Astrocyte (in vitro differentiated cells and primary cell): ENCODE measurements at places on chromosomes 11 and 22. TPM values are rescaled to one million over a fixed set of nuclear protein-coding genes. Genes with fewer than 3 reads are reported as not detected.

CALCA gene
- not detected in 2 replicates for total RNA-seq

CCDC81 gene
- total RNA-seq: 4.3 and 4.5 TPM in 2 replicates

SGSM1 gene
- 0.05 TPM in 1 of 2 replicates, not detected in the other for total RNA-seq

HOATZ gene
- 0.43 TPM in 2 replicates for total RNA-seq

GRCh38 chr11:19557720-19558140 is 154.9 kb upstream of the NAV2 start:
- H3K27me3 ChIP-seq: peaks cover 19% of the 10 kb centered on the region
- H3K36me3 ChIP-seq: no peaks in the 10 kb centered on the region
- H3K27ac ChIP-seq: no peak overlapping the region

GRCh38 chr11:27209562-27210005 is 153.4 kb downstream of the CCDC34 start:
- no peak overlapping the region for H3K4me3 ChIP-seq
- no peaks in the 10 kb centered on the region for H3K27me3 ChIP-seq
- peak; percentile 100 for DNase-seq
- peak overlapping the region; percentile 88 for H3K27ac ChIP-seq
- H3K36me3 ChIP-seq: no peaks in the 10 kb centered on the region

- H3K27me3 ChIP-seq: no peaks in the 10 kb centered on the region
- peak; percentile 42 for DNase-seq
- peak overlapping the region; percentile 95 for H3K4me3 ChIP-seq
Measured at GRCh38 chr11:57763568-57763967, 2.0 kb downstream of the CTNND1 start.

DNA sequence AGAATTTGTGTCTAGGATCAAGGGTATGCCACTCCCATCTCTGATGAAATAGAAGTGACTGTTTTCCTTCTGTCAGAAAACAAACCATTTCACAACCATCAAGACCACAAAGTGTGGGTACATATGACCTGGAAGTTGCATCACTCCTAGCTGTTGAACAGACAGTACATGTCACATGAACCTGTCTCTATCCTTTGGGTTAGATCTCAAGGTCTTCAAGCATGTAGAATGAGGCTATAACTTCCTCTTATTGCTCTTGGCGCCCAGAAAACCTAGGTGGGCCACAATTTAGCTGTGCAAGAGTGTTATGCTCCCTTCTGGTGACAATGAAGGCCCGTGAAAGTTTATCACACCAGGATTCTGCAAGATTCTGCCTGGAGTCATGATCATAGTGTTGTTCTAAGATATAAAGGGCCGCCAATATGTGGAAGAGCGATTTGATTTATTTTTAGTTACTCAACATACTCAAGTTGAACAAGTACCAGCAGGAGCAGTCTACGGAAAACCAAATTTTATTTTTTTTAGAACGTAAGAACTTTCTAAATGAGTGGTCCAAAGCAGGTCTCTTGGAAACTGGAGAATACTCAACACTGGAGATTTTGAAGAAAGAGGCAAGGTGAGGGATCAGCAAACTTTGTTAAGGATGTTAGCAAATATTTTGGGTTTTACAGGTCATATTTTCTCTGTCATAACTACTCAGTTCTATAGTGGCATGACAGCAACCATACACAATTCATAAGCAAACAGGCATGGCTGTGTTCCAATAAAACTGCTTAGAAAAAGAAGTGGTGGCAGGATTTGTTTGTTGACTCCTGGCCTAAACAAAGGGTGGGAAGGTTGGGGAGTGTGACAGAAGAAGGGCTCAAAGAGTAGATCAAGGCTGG is 101.8 kb downstream of the USP35 start:
- no peak for DNase-seq
- no peaks in the 10 kb centered on the region for H3K4me1 ChIP-seq
- no peak overlapping the region for H3K4me3 ChIP-seq
- no peaks in the 10 kb centered on the region for H3K36me3 ChIP-seq

- no peak overlapping the region for H3K27ac ChIP-seq
- no peaks in the 10 kb centered on the region for H3K27me3 ChIP-seq
- no peak overlapping the region for H3K4me3 ChIP-seq
- H3K4me1 ChIP-seq: peaks cover 19% of the 10 kb centered on the region
- H3K36me3 ChIP-seq: no peaks in the 10 kb centered on the region
Measured at GRCh38 chr11:86625981-86626380, 46.4 kb downstream of the ME3 start.

- H3K27ac ChIP-seq: no peak overlapping the region
- no peaks in the 10 kb centered on the region for H3K4me1 ChIP-seq
- peaks cover 29% of the 10 kb centered on the region for H3K27me3 ChIP-seq
- DNase-seq: no peak
- no peaks in the 10 kb centered on the region for H3K36me3 ChIP-seq
Measured at GRCh38 chr11:1707751-1708150, 10.8 kb downstream of the KRTAP5-6 start.

GRCh38 chr22:47151490-47151889 is 389.0 kb downstream of the TBC1D22A start:
- peaks cover 25% of the 10 kb centered on the region for H3K4me1 ChIP-seq
- no peaks in the 10 kb centered on the region for H3K27me3 ChIP-seq
- H3K36me3 ChIP-seq: no peaks in the 10 kb centered on the region
- no peak overlapping the region for H3K4me3 ChIP-seq
- H3K27ac ChIP-seq: no peak overlapping the region
- peak; percentile 22 for DNase-seq

GRCh38 chr11:97739932-97740800 is 1280.6 kb upstream of the CNTN5 start:
- peak; percentile 47 for DNase-seq
- no peaks in the 10 kb centered on the region for H3K36me3 ChIP-seq
- H3K4me3 ChIP-seq: no peak overlapping the region
- no peaks in the 10 kb centered on the region for H3K27me3 ChIP-seq
- peak overlapping the region; percentile 38 for H3K27ac ChIP-seq
- H3K4me1 ChIP-seq: peaks cover 19% of the 10 kb centered on the region

GRCh38 chr11:67211656-67212436 is 54.4 kb upstream of the GRK2 start:
- no peak for DNase-seq
- no peak overlapping the region for H3K4me3 ChIP-seq
- H3K36me3 ChIP-seq: peaks cover 27% of the 10 kb centered on the region
- H3K27ac ChIP-seq: no peak overlapping the region
- no peaks in the 10 kb centered on the region for H3K27me3 ChIP-seq

- H3K27ac ChIP-seq: no peak overlapping the region
- H3K27me3 ChIP-seq: no peaks in the 10 kb centered on the region
- H3K36me3 ChIP-seq: no peaks in the 10 kb centered on the region
- no peak for DNase-seq
- H3K4me3 ChIP-seq: no peak overlapping the region
- no peaks in the 10 kb centered on the region for H3K4me1 ChIP-seq
Measured at GRCh38 chr11:34593085-34593484, 27.8 kb upstream of the EHF start.

DNA sequence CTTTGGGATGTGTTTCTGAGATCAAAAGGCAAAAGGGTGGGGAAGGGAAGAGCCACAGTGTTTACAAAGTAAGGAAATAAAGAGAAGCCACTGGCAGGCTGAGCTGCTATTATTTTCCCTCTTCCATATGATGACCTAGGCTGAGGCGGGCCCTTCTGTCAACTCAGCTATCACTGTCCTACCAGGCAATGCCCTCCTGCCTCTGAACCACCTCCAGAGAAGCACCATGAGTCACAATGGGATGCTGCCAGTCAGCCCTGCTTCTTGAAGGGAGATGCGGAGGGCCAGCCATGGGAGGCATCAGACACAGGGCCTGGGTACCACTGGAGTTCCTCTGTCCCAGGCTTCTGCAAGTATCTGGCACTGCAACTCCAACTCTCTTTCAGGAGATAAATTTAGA is 107.9 kb upstream of the BID start:
- H3K4me1 ChIP-seq: peaks cover 8% of the 10 kb centered on the region
- peaks cover 6% of the 10 kb centered on the region for H3K36me3 ChIP-seq
- no peak overlapping the region for H3K27ac ChIP-seq

DNA sequence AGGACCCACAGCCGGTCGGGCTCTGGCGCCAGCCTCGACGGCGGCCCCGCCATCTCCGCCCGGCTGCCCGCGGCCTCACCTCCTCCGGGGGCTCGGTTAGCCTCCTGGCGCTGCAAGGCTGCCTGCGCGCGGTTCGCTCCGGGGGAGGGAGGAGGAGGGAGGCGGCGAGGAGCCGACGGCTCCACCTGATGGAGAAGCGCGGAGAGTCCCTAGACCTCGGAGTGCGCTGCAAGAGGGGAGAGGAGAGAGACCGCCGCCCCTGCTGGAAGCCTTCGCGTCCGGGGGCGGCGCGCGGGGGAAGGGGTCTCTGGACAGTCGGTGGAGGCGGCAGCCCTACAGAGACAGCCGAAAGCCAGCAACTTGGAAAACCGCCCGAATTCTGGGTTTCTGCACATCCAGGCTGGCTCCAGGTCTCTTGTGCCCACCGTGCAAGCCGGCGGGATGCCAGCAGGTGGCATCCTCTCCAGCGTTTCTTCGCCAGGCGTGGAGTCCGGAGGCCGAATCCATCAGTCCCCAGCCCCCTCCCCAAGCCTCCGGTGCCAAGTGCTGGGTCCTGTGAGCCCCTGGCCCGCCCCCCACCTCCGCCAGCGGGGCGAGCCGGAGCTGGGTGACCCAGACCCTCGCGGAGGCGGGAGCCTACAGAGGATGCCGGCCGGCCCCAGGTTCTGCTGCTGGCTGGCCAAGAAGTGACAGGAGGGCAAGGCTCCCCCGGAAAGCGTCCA is 2.9 kb upstream of the KIRREL3 start:
- H3K36me3 ChIP-seq: no peaks in the 10 kb centered on the region
- H3K4me1 ChIP-seq: peaks cover 8% of the 10 kb centered on the region
- DNase-seq: peak; percentile 56
- peak overlapping the region; percentile 53 for H3K4me3 ChIP-seq
- H3K27me3 ChIP-seq: no peaks in the 10 kb centered on the region

GRCh38 chr11:119794141-119794665 is 65.2 kb upstream of the NECTIN1 start:
- H3K27ac ChIP-seq: peak overlapping the region; percentile 80
- no peaks in the 10 kb centered on the region for H3K27me3 ChIP-seq
- H3K36me3 ChIP-seq: no peaks in the 10 kb centered on the region
- peaks cover 53% of the 10 kb centered on the region for H3K4me1 ChIP-seq
- H3K4me3 ChIP-seq: no peak overlapping the region
- DNase-seq: no peak

- H3K36me3 ChIP-seq: no peaks in the 10 kb centered on the region
- H3K27me3 ChIP-seq: peaks cover 7% of the 10 kb centered on the region
- H3K27ac ChIP-seq: no peak overlapping the region
- H3K4me3 ChIP-seq: no peak overlapping the region
- H3K4me1 ChIP-seq: peaks cover 2% of the 10 kb centered on the region
- no peak for DNase-seq
Measured at GRCh38 chr22:27636716-27637508, 164.6 kb downstream of the MN1 start.

- no peaks in the 10 kb centered on the region for H3K36me3 ChIP-seq
- H3K4me1 ChIP-seq: peaks cover 7% of the 10 kb centered on the region
- H3K4me3 ChIP-seq: no peak overlapping the region
- DNase-seq: no peak
Measured at GRCh38 chr22:44621401-44622146, 80.4 kb upstream of the PRR5 start.

- H3K4me1 ChIP-seq: no peaks in the 10 kb centered on the region
- no peaks in the 10 kb centered on the region for H3K27me3 ChIP-seq
- H3K4me3 ChIP-seq: no peak overlapping the region
- no peak overlapping the region for H3K27ac ChIP-seq
- no peaks in the 10 kb centered on the region for H3K36me3 ChIP-seq
- peak; percentile 40 for DNase-seq
Measured at GRCh38 chr11:124536520-124536919, 6.9 kb downstream of the OR8B12 start.

- no peak for DNase-seq
- H3K27ac ChIP-seq: no peak within 1 kb of the TSS
- H3K4me1 ChIP-seq: peaks cover 4% of the 10 kb centered on the region
- no peak within 1 kb of the TSS for H3K4me3 ChIP-seq
- no peaks in the 10 kb centered on the region for H3K36me3 ChIP-seq
Measured at GRCh38 chr11:441418-442274, at the start of gene ANO9. Gene ANO9, minus strand, starts transcription at chr11:442011. Its CDS starts 85 bp downstream, at chr11:441926.
